ENCODE measurements at places on chromosomes 7 and 10.
A peak's percentile ranks its signal among the peaks of the same experiment; 100 is the strongest.

DNA sequence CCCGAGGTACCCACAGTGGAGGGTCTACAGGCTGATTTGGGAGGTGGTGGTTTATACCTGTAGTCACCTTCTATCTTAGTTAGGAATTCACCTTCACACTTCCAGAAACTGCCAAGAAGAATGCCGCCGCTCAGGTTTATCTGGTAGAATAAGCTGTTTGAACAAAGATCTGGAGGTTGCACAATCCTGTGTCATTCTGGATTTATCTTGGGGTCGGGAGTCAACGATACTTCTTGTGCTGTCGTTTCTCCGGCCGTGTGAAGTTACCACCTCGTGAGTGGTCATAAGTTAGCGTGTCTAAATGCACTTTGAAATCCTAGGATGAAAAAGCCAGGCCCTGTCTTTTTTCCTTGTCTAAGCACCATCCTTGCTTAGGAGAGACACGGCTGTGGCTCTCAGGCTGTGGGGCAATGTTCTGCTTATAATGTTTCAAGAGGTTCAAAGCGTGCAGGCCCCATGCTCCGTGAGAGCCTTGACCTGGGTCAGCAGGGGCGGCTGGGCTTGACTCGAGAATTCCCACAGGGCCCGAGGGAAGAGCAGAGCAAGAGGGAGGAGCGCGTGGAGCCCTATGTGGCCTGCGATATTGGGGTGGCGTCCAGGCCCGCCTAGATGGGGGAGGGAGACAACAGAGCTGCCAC lies 35.5 kb downstream of the GRIFIN start:
- no peak for DNase-seq

GRCh38 chr7:82740246-82740848 lies 296.8 kb upstream of the CACNA2D1 start:
- DNase-seq: no peak

DNA sequence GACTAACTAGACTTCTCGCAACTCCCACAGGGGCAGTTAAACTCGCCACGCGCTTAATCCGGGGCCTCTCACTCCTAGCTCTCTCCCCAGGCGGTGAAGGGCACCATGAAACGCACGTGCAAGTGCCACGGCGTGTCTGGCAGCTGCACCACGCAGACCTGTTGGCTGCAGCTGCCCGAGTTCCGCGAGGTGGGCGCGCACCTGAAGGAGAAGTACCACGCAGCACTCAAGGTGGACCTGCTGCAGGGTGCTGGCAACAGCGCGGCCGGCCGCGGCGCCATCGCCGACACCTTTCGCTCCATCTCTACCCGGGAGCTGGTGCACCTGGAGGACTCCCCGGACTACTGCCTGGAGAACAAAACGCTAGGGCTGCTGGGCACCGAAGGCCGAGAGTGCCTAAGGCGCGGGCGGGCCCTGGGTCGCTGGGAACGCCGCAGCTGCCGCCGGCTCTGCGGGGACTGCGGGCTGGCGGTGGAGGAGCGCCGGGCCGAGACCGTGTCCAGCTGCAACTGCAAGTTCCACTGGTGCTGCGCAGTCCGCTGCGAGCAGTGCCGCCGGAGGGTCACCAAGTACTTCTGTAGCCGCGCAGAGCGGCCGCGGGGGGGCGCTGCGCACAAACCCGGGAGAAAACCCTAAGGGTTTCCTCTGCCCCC lies 19.5 kb downstream of the WNT8B start:
- peak; percentile 79 for DNase-seq

- no peak for DNase-seq
Observed at GRCh38 chr7:111756687-111757178, 194.4 kb upstream of the IMMP2L start.

DNA sequence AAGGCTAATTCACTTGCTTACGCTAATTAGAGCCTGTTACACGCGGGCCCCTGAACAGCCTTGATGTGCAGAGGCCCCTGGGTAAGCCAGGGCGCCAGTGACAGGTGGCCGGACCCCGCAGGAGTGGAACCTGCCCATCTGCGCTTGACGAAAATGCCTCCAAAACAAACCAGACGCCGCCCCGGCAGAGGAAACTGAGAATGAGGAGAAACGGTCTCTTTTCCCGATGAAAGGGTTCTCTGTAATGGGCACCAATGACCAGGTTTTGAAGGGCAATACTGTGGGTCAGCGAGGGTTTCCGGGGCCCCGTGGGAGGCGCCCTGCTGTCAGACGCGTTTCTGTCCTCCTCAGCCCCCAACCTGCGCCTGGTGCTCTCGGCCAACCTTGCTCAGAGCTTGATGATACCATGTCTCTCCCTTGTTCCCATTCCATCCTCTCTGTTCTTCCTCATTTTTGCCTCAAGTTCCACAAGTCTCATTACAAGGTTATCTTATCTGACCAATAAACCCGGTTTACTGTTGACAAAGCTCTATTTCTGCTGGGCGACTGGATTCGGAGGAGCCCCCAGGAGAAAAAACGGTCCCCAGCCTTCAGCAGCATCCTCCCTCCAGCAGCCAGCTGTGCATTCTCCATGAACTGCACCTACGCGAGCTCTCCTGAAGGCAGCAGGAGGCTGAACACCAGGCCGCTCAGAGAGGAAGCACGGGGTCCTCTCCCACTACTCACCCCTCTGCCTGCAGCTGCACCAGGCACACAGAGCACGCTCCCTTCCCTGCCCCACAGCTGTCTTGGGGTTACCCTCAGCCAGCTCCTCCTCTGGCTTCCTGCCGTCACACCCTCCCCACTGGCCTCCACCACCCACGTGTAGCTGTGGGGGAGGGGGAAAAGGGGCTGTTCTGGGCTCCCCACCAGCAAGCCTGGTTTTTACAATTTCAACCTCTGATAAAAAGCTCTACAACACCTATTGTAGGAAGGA lies 202.0 kb downstream of the MAD1L1 start:
- DNase-seq: peak; percentile 28

DNA sequence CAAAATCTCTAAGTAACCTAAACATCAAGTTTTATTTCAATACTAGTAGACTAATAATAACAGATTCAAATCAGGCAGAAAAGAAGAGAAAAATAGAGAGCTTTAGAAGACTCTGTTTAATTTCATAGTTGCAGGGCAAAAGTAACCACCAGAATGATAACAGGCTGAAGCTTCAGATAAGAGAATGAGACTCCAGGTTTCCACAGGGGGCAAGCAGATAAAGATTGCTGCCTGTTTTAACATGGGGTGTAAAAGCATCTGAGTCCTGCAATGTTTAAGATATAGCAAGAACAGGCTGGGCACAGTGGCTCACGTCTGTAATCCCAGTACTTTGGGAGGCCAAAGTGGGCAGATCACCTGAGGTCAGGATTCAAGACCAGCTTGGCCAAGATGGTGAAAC lies 11.0 kb downstream of the CROT start:
- DNase-seq: no peak

- DNase-seq: no peak
Observed at GRCh38 chr10:21831986-21832820, 171.3 kb downstream of the DNAJC1 start.

- no peak for DNase-seq
Observed at GRCh38 chr10:100659361-100660098, 85.9 kb upstream of the PAX2 start.

DNA sequence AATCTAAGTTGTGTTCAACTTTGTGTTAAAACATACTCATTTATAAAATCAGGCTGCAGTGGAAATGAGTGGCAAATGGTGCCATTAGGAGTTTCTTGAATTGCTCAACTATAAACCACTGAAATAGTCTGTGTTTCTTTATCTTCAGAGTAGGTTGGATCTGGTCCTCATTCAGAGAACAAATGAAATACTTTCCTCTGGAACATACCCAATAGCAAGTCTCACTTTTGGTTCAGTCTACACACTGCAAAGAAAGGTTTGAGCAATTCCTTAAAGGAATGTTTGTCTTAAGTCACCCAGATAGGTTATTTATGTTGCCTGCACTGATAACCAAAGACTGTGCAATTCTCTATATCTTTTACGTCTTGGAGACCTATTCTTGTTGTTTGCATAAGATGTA lies 62.5 kb downstream of the ABCB4 start:
- DNase-seq: no peak

GRCh38 chr7:66743920-66744319 lies 3.4 kb downstream of the RABGEF1 start:
- no peak for DNase-seq

- DNase-seq: no peak
Observed at GRCh38 chr7:157521061-157521731, 184.4 kb downstream of the DNAJB6 start.

GRCh38 chr10:22573820-22574569 lies 140.4 kb downstream of the PIP4K2A start:
- DNase-seq: peak; percentile 35

DNA sequence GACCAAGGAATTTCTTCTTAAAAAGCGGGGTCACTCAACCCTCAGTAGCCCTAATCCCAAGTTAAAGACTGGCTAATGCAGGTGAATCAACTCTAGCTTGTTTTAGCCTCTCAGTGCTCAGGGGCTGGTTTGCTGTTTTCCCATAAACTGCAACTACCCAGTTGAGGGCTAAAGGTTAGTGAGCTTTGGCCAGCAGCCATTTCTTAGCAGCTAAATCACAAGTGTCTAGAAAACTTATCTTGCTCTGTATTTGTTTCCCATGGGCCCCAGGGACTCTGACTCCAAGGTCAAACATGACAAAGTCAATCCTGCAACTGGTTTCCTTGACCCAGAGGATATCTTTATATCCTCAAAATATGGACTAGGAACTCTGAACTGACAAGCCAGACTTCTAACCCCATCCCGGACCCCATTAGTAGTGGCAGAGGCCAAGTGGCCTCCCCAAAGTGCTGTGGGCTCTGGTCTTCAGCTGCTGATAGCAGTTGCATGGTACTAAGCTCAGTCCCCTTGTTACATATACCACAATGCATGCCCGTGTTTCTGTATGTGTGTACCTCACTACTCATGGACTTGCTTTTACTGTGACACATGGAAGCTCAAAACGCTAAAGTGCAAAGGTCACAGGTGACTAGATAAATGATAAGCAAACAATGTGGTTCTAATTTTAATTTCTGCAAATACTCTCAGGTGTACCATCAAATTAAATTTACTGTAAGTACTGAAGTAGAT lies 793.0 kb upstream of the IGFBP3 start:
- no peak for DNase-seq

- no peak for DNase-seq
Observed at GRCh38 chr10:101772895-101773761, 2.8 kb downstream of the FGF8 start.

- DNase-seq: no peak
Observed at GRCh38 chr7:139094596-139094995, 14.9 kb downstream of the ZC3HAV1 start.

DNA sequence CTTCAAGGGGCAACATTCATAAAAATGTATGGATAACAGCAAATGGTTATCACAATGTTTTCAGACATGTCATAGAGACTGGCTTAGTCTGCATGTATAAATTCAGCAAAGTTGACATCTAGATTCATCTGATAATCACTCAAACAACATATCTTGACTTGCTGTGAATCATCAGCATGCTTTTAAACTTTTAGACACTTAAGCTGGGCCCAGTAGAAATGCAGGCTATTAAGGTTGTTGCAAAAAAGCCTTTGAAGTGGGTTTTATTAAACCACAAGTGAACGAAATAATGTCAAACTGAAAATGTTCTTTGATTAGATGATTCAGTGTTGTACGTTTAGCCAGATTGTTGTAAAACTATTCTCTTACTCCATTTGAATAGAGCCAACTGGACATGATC lies 759.6 kb downstream of the NXPH1 start:
- DNase-seq: no peak

DNA sequence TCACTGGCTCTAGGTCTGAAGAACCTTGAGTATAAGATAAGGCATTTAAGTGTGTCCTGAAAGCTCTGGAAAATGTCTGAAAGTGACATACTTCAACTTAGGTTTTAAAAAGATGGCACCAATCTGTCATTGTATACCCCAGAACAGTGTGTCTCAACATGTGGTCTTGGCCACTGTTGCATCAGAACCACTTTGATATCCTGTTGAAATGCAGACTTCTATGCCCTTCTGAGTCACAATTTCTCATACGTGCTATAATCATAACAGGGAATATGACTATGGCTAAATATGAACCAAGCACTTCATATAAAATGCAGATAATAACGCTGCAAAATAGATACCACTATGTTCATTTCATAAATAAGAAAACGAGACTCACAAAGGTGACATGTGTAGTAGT lies 38.0 kb upstream of the GPAM start:
- no peak for DNase-seq

- peak; percentile 30 for DNase-seq
Observed at GRCh38 chr10:102152545-102152890, 329 bp downstream of the NOLC1 start.

DNA sequence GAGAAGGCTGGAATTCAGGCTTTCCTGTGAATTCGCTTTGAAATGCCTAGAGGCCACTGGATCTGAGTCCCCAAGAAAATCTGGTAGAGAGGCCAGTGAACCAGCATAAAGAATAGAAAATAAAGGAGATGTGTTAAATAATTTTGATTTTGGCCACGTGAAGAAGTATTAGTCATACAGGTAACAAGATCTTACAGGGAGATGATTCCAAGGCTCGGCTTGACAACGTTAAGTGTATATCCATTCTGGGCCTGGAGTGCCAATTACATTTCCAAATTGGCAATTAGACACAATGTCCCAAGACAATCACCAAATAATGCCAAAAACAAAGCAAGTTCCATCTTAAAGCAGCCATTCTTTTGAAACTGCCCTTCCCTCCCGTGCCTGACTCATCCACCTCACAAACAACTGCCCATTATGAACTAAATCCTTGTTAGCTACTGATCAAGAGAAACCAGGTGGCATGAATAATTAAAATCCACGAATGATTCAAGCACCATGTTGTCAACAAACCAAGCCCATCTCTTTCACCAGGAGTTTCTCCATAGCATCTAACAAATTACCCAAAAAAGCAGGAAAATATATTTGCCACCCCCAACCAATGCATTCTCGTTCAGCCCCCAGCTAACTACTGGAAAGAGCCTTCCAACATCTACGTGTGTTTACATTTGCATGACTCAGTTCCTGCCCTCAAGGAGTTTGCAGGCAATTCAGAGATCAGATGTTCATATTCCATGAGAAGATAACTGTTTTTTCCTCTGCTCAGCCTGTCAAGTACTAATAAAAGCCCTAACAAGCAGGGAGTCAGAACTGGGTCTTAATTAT lies 8.5 kb downstream of the KCNMA1 start:
- DNase-seq: no peak

- DNase-seq: peak; percentile 63
Observed at GRCh38 chr7:5699467-5700384, 81.7 kb downstream of the RNF216 start.

GRCh38 chr10:62733654-62734293 lies 70.7 kb upstream of the ADO start:
- no peak for DNase-seq

GRCh38 chr7:1236831-1237701 lies 4.4 kb downstream of the UNCX start:
- DNase-seq: no peak

Measured in CD4-positive, alpha-beta T cell treated with Interleukin-6 for 4 hours (primary cell).